Activated T-helper 1 cell treated with Interleukin-2 at 50 U/mL for 16 hours (primary cell): ENCODE measurements at places on chromosomes 3 and 15.

DNA sequence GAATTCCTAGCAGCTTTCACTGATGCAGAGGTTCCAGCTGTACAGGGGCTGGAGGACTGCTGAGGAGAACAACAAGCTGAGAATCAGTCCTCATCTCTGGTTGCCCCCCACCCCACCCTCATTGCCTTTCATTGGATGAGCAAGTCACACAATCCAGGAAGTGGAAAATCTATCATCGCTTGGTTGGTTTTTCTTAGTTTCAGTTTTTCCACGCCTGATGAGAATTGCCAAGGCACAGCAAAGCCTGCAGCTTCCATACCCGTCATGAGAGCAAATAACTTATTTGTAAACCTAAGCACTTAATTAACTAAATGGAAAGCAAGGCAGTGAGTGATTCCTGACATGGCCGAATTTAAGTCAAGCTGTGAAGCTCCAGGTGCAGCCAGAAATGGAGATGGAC lies 21.4 kb upstream of the LIPC start:
- peak; percentile 5 for DNase-seq

- no peak for DNase-seq
Measured at GRCh38 chr3:30811151-30811795, 83.2 kb downstream of the GADL1 start.

- no peak for DNase-seq
Measured at GRCh38 chr15:85527895-85528294, 147.5 kb downstream of the AKAP13 start.

DNA sequence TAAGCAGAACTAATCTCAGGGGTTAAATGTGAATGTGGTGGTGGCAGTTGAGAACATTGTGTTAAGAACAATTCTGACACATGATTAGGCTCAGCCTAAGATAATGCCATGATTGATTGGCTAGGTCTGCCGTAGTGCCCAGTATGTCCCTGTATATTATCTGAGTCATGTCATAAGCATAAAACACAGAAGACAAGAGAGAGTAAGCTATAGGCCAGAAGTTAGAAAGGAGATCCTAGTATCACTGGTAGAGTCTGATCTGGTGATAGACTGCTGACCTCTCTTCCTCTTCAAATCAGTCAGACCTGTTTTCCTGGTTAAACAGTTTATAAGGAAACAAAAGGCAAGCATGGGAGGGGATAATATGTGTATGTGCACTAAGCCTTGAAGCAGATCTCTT lies 30.1 kb upstream of the ATP8B4 start:
- DNase-seq: no peak

GRCh38 chr3:10157031-10157430 lies 7.7 kb upstream of the IRAK2 start:
- DNase-seq: no peak

DNA sequence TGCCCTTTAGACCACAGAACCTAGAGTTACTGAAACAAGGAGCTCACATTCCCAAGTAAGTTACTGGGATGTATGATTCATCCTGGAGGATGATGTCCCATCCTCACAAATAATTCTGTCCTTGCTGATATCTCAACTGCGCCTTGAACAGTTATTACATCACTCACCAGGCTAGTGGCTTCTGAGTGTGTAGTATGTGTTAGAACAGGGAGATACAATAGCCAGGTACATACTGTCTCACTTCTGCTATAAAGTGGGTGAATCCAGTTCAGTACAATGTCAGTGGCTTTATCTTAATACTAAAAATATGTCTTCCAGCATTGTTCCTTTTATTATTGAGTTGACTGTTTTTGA lies 483.2 kb upstream of the FRG2C start:
- no peak for DNase-seq

GRCh38 chr3:69803681-69804270 lies 64.5 kb downstream of the MITF start:
- no peak for DNase-seq
